ENCODE measurements at places on chromosomes 3 and 15. TPM values are rescaled to one million over a fixed set of nuclear protein-coding genes. Genes with fewer than 3 reads are reported as not detected.

DNA sequence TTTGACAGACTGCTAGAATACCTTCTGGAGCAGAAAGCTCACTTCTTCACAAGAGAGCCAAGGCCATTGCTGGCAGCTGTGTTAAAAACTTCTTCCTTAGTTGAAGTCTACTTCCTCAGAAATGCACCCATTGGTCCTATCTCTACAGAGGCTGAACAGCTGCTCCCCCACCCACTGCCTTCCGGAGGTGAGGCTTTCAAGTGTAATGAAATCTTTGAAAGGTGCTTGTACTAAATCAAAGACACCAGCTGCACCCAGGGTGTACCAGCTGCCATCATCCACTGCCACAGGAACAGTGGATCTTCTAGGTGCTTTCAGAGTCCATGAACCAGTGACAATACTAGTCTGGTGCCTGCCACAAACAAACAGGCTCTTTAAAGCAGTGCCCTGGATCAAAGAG lies 26.4 kb upstream of the HERC1 start:
- peak overlapping the region; percentile 64 for H3K27ac ChIP-seq
- peak; percentile 44 for DNase-seq
- peaks cover 39% of the 10 kb centered on the region for H3K4me1 ChIP-seq
- H3K27me3 ChIP-seq, result no peaks in the 10 kb centered on the region

DNA sequence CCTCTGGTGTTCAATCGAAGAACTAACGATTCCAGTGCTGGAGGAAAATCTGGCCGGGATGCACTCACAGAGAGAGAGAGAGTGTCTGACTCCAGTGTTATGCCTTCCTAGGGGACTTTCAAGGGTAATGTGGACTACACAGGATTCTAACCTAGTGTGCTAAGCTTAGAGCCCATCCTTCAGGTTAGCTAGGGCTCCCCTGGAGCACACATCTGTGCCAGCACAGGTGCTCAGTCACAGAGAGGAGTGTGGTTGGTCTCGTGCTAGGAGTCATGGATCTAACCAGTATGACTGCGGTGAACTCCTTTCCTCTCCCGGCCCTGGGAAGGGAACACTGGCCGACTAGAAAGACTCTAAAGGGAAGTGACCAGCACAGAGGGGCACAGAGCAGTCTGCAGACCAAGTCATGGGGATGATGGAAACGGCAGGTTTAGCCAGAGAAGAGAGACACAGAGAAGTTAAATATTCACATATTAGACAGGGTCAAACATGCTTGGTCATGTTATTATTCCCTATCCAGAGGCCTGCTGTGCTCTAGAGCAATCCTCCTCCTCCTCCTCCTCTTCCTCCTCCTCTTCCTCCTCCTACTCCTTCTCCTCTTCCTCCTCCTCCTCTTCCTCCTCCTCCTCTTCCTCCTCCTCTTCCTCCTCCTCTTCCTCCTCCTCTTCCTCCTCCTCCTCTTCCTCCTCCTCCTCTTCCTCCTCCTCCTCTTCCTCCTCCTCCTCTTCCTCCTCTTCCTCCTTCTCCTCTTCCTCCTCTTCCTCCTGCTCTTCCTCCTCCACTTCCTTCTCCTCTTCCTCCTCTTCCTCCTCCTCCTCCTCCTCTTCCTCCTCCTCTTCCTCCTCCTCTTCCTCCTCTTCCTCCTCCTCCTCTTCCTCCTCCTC lies 280.3 kb downstream of the XXYLT1 start:
- peaks cover 3% of the 10 kb centered on the region for H3K27me3 ChIP-seq
- H3K36me3 ChIP-seq, result no peaks in the 10 kb centered on the region
- no peak for DNase-seq
- H3K4me1 ChIP-seq, result no peaks in the 10 kb centered on the region
- no peak overlapping the region for H3K4me3 ChIP-seq
- H3K27ac ChIP-seq, result no peak overlapping the region

DNA sequence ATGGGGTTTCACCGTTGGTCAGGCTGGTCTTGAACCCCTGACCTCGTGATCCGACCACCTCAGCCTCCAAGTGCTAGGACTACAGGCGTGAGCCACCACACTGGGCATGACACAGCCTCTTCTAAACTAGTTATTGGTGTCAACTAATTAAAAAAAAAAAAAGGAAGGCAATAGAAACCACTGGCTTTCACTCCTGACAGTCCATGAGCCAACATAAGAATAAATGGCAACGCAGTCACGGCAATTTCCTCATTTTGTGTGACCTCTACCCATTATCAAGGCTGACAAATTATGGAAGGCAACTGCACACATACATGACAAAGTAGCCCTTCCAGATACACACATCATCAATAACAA lies 5.9 kb downstream of the ARHGEF3 start:
- H3K4me1 ChIP-seq, result peaks cover 86% of the 10 kb centered on the region
- no peaks in the 10 kb centered on the region for H3K27me3 ChIP-seq
- DNase-seq, result no peak
- peak overlapping the region; percentile 58 for H3K4me3 ChIP-seq

DNA sequence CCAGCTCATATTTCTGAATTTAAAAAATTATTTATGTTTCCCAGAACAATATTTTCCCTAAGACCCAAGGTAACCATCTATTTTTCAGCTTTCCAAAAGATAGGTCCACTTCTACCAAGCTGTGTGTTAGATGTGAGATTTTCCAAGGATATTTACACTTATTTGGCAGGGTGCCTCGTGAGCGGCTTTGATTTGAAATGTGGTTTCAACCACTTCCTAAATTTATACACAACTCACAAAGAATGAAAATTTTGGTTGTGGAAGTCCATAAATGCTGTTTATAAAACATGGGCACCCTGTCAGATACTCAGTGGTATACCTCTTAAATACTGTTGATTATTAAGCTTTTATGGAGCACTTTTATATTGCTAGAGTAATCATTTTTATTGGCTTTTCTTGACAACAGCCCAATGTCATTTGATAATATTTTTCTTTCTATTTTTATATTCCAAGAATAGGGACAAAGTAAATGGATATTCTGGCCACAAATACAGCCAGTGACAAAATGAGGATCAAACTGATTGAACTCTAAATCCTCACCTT lies 57.6 kb downstream of the GAP43 start:
- no peak for DNase-seq
- no peak overlapping the region for H3K4me3 ChIP-seq
- no peaks in the 10 kb centered on the region for H3K36me3 ChIP-seq
- no peak overlapping the region for H3K27ac ChIP-seq

DNA sequence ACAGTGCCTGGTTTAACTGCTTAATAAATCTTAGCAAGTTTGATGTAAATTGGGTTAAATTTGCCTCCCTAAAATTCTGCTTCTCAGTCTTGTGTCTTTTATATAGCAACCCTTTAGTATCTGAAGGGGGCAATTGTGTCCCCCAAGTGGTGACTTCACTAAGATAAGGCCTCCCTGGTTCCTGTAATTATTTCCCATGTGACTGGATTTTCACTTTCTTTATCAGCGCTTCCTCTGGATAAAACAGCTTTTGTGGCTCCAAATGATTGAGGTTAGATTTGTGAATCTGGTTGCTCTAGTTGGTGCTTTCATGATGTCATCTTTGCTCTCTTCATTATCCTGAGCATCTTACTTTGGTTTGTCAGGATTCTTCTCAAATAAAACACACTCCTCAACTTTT lies 334.3 kb upstream of the CTDSPL start:
- H3K27ac ChIP-seq, result no peak overlapping the region
- DNase-seq, result no peak
- H3K27me3 ChIP-seq, result peaks cover 10% of the 10 kb centered on the region

MUC4 gene
- 2.4 TPM for total RNA-seq

DNA sequence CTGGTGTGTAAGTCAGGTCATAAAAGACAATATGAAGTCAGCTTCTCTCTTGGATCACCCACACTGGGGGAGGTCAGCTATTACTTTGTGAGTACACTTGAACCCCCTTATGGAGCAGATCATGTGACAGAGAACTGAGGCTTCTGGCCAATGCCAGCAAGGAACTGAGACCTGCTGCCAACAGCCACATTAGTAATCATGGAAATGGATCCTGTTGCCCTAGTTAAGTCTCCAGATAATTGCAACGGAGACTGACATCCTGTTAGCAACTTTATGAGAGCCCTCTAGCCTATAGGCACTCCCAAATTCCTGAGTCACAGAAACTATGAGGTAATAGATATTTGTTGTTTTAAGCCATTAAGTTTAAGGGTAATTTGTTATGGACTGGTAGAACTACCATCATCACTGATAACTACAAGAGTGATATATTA lies 110.4 kb upstream of the GMNC start:
- H3K27ac ChIP-seq, result no peak overlapping the region
- H3K4me1 ChIP-seq, result no peaks in the 10 kb centered on the region
- no peak overlapping the region for H3K4me3 ChIP-seq
- H3K36me3 ChIP-seq, result no peaks in the 10 kb centered on the region

GRCh38 chr3:24237971-24238706 lies 256.5 kb downstream of the THRB start:
- no peaks in the 10 kb centered on the region for H3K36me3 ChIP-seq
- peaks cover 2% of the 10 kb centered on the region for H3K27me3 ChIP-seq

DNA sequence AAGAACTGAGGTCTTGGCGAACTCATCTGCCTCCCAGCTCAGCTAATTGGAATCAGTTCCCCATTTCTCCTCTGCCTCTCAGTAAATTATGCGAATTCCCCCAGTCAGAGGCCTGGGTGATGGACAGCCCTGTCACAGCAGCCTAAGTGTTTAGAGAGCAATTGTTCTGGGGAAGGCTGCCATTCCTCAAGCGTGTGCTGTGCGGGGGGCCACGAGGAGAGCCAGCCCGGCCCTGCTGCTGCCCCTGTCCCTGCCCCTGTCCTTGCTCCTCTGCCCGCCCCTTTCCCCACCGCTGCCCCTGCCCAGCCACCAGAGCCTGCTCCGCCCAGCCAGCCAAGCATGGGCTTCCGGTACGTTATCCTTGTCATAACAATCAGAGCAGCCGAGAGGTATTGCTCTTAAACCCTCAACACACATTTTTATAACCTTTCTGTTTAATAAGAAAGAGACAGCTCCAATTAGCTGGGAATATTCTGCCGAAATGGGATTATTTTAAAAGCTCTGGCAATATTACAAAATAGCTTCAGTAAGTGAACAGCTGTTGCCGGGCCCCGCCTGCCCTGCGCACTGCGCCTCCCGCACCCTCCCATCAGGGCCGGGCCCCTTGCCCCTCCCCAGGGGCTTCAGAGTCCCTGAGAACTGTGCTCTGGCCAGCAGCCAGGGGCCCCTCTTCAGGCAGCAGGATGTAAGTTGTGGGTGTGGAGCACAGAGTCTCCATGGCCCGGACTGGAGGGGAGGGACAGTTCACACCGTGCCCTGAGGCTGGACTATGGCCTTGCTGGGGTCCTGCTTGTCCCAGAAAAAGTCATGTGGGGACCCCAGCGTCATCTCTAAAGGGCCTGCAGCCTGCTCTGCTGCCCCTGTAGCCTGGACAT lies 12.4 kb upstream of the CACNA2D2 start:
- H3K27ac ChIP-seq, result no peak overlapping the region
- no peak overlapping the region for H3K4me3 ChIP-seq
- peaks cover 7% of the 10 kb centered on the region for H3K27me3 ChIP-seq
- DNase-seq, result no peak

PIGZ gene
- 1.2 TPM for total RNA-seq

DNA sequence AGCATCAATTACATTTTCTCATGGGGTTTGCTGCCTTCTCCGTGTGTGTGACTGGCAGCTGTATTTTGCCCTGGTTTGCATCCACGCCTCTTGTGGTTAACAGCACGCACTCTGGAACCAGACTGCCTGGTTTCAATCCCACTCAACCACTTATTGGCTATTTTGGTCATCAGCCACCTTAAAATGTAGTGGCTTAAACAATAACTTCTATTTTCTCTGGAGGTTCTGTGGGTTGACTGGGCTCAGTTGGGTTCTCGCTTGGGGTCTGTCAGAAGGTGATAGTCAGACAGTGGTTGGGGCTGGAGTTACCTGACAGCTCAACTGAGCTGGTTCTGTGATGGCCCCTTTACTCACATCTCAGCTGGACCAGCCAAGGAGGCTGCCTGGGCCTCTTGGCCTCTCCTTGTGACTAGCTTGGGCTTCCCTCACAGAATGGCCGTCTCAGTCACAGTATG lies 36.8 kb downstream of the EHD4 start:
- peak overlapping the region; percentile 65 for H3K4me3 ChIP-seq
- peak overlapping the region; percentile 100 for H3K27ac ChIP-seq
- no peaks in the 10 kb centered on the region for H3K27me3 ChIP-seq
- DNase-seq, result no peak

DNA sequence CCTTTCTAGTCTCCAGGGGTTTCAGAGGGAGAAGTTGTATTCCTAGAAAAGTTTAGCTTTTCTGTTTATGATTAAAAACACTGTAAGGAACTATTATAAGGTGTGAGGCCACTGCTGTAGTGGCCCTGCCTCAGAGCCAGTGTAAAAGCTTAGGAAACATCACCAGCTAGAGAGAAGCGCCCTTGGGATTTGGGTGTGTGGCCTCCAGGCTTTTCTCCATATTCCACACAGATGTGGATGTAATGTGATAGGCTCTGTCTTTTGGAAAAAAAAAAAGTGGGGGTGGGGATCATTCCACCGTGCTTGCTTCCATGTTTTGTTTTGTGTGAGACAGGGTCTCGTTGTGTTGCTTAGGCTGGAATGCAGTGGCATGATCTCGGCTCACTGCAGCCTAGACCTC lies 13.9 kb downstream of the SEC61A1 start:
- peaks cover 20% of the 10 kb centered on the region for H3K4me1 ChIP-seq
- H3K27ac ChIP-seq, result no peak overlapping the region
- H3K27me3 ChIP-seq, result no peaks in the 10 kb centered on the region
- DNase-seq, result no peak
- H3K36me3 ChIP-seq, result peaks cover 64% of the 10 kb centered on the region

All from activated T-helper 1 cell treated with anti-CD3 and anti-CD28 coated beads, Interleukin-12 subunit alpha, Interleukin-12 subunit beta, Interleukin-2, Interleukin-4 antibody, amounts not matched to agents 30 ng/mL and 10 ng/mL and 1 ng/mL, durations not matched to agents 14 hours and 24 hours and 36 hours (primary cell).